ENCODE measurements at places on chromosomes 4 and X.

- DNase-seq, result no peak
Measured at GRCh38 chr4:134308910-134309309, 107.3 kb upstream of the PABPC4L start.

- DNase-seq, result no peak
Measured at GRCh38 chr4:123547216-123548165, 150.9 kb downstream of the SPRY1 start.

DNA sequence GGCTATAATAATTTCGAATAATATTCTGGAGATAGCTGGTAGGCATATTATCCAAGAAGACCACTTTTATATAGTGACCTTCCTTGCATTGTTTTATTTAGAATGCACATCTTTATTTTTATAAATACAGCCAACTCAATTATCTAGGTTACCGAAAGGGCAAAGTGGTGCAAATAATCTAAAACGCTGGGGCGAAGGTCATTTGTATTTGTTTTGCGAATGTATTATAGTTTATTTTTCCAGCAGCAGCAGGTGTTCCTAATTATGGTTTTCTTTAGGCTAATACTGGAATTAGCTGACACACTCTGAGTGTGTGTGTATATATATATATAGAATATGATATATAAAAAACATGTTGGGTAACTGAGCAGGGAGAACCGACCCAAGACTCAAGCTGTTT is 48.1 kb upstream of the RAP2C start:
- DNase-seq, result no peak

GRCh38 chr4:88062311-88062710 is 54.9 kb downstream of the PKD2 start:
- no peak for DNase-seq

- DNase-seq, result no peak
Measured at GRCh38 chrX:110966839-110967238, 129.2 kb upstream of the PAK3 start.

DNA sequence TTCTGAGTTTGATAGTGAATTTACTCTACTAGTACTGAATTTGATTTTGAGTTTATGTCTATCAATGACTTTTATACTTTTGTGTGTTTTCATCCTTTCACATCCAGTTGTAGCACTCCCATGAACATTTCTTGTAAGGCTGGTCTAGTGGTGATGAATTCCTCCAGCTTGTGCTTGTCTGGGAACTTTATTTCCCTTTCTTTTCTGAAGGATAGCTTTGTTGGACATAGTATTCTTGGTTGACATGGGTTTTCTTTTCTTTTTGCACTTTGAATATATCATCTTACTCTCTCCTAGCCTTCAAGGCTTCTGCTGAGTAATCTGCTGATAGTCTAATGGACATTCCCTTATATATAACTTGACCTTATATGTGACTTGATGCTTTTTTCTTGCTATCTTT is 32.5 kb upstream of the IL2 start:
- no peak for DNase-seq

DNA sequence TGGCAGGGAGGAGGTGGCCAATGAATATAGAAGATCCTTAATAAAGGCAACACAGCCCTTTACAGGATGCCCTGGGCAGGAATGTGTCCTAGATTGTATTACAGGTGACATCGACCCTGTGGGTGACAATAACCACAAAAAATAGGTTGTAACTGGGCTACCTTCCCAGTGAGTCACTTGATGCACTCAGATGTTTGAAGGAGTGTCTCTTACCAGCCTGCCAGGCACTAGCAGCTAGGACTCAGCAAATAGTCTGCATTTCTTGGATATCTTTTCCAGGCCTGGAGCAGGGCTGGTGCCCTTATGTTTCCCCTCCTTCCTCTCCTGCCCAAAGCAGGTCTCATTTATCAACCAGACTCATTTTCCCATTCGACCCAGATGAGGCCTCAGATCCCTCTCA is 50.9 kb upstream of the TMEM164 start:
- no peak for DNase-seq

DNA sequence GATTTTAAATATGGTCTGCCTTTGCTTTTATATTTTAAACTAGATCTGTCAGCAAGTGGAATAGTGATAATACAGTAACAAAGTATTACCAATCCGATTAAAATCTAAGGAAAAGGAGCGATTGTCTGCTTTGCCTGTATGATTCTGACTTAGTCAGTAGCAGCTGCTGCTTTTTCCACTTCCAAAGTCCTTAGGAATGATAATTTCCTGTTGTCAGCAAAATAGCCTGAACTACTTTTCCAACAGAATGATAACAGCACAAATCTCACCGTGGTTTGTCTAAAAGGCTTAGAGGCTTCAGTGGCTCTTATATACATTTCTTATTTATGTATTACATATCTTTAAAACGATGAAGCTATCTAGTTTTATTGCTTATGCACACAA is 290.0 kb downstream of the ANK2 start:
- DNase-seq, result no peak

- DNase-seq, result peak; percentile 63
Measured at GRCh38 chr4:38664706-38665401, 855 bp downstream of the KLF3 start.

- no peak for DNase-seq
Measured at GRCh38 chrX:46559062-46559461, 13.8 kb upstream of the ZNF674 start.

- no peak for DNase-seq
Measured at GRCh38 chr4:88526221-88526815, 2.7 kb upstream of the PYURF start.

DNA sequence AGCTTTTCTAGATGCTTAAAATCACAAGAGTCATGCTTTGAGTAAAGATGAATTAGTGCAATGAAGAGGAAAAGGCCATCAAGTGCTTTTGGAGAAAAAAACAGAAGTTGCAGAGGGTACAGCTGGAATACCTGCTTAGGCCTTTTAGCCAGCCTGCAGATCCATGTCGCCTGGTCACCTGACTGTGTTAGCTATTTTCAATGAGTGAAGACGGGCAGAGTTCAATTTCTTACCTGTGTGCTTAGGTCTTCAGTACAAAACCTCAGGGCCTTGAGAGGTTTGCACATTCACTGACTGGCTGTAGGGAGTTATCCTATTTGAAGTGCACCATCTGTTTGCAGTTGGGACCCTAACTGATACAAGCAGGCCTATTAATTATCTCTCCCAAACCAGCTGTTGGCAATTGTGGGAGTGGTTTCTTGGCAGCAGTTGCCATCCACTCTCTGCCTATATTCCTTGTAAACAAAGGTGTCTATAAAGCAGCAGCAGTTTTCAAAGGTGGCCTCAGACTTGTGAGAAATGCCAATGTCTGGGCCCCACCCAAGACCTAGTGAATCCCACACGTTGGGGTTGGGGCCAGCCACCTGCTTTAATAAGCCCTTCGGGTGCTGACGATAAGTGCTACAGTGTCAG is 16.3 kb upstream of the FAT1 start:
- no peak for DNase-seq

DNA sequence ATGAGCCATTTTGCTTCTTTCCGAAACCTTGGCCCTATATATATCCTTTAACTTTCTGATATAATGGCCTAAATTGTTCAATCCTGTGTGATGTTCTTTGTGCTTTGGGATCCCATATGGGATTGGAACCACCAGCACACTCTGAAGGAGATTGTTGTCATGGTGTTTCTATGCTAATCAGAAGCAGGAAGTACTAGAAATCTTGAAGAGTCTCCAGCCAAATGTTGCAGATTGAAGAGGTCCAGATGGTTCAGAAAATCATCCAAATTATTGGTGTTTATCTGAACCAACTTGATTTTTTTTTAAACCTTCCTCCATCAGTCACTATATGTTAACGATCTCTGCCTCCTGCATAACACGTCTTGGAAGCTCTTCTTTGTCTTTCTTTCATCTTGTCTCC is 72.8 kb downstream of the KIT start:
- DNase-seq, result no peak

DNA sequence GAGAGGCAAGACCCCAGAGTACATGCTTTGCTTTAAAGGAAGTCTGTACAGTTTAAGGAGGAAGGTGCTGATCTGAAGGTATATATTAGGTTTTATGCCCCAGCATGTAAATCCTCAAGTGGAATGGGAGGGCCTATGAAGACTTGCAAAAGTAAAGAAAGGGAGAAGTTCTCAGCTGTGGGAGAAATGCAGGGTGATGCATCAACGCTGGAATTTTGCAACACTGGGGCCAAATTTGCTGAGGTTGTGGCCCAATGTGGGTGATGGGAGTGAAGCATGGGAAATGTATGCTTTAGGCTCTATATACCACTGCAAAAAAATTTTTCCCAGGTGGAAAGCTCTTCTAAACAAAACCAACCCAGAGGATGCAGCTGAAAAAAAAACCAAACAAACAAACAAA is 33.8 kb upstream of the GPR174 start:
- no peak for DNase-seq

DNA sequence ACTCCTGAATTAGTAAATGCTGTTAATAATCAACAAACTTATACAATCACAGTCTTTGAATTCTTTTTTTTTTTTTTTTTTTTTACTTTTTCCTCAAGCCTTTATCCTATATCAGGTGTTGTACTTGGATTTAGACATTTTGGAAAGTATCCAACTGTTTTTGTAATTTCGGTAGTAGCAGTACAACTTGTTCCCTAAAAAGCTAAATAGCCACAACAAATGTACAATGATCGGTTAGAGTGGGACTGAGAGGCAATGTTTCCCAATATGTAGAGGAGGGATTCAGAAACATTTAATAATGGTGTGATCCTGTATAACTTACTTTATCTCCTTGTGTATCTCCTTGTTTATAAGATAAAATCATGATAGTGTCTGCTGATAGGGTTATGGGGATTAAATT is 343.1 kb downstream of the GRID2 start:
- no peak for DNase-seq

DNA sequence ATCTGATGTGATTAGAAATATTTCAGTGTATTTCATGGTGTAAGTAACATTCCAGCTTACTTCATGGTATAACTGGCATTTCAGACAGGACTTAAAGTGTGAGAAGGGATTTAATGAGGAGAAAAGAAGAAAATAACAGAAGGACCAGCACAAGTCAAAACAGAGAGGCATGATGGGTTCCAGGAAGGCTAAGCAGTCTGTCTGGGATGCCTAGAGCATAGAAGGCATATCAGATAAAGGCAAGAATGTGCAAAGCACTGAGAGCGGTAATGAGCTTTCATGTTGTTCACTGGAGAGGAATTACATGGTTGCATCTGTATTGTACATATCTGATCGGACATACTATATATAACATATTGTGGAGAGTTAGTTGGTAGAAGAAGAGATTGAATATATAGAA is 54.2 kb downstream of the GRID2 start:
- DNase-seq, result no peak

DNA sequence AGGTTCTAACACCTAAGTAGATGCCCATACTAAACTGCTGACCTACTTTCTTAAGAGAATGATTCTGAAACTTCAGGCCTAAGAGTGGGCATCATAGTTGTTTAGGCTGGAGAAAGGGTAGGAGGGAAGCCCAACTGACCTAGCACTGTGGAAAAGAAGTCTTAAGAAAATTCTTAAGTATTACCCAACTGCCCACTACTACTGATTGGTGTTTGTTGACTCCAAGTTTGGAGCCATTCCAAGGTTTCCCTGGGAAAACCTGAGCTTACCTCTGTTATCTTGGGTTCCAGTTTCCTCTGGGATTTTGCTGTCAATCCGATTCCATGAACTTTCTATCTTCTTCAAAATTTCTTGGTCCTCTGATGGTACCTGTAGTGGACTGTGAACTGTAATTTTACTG is 23.9 kb downstream of the ANKRD17 start:
- DNase-seq, result no peak

DNA sequence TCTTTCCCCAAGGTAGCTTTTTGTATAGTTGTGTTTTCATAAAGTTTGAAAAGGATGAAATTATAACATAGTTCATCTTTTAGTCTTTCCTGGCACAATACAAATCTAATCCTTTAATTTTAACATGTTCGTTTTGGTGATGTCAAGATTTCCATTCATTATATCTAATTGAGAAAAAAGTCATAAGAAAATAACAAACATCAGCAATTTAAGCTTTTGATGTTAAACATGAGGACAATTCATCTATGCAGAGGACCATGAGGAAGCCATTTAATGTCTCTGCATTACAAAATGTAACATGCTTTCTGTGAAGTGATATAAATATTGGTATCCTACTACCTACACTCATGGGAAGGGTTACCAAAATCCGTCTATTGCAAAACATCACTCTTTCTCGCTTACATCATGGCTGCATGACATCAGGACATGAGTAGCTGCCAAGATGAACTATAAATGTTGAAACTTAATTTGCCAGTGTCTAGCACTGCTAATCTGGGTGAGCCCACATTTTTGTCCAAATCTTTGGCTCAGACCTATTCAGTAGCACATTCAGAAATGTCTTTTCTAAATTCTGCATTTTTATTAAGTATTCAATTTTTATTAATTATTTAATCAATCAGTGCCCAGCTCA is 9.5 kb downstream of the EPGN start:
- no peak for DNase-seq

- DNase-seq, result no peak
Measured at GRCh38 chrX:150477371-150477770, 91.0 kb upstream of the MTM1 start.

DNA sequence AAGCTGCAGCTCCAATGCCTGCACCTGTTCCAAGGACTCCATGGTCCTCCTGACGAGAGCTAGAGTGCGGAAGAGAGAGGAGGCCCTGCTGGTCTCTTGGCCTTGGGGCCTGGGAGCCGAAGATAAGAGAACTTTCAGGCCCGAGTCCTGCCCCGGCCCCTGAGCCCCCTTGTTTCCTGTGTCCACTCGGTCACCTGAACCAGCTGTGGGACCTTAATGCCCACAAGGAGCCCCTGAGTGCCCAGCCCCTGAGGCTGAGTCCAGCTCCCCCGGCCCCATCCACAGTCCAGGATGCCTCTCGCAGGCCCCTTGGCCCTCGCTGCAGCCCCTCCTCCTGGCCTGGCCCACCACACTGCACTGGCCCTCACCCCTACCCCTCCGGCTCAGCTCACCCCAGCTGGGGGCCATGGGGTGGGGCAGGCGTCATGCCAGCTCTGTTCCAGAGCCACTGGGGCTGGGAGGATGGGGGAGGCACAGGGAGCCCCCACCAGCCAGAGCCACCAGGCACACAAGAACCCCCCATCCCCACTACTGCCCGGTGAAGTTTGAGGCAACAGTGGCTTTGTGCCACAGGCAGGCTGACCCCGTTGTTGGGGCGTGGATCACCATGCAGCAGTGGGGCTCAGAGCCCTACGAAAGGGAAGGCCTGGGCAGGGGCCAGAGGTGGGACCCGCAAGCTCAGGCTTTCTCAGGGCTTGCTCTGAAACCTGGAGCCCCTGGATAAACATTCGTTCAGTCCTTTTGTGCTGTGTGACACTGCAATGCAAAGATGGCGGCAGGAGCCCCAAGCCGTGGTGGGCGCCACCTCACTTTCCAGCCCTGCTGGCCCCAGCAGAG is 14.1 kb downstream of the NAT8L start:
- DNase-seq, result no peak

GRCh38 chr4:2604614-2605013 is 68.2 kb downstream of the FAM193A start:
- no peak for DNase-seq

GRCh38 chr4:866761-867390 is 40.9 kb upstream of the CPLX1 start:
- DNase-seq, result no peak

DNA sequence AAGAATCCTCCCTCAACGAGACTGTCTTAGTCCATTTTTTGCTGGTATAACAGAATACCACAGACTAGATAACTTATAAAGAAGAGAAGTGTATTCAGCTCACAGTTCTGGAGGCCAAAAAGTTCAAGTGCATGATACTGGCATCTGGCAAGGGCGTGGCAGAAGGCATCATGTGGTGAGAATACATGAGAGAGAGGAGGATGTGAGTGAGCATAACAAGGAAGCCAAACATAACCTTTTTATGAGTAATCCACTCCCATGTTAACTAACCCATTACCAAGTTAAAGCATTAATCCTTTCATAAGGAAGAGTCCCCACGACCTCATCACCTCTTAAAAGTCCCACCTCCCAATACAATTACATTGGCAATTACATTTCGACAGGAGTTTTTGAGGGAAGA is 504.6 kb downstream of the IQCM start:
- no peak for DNase-seq
